ENCODE measurements at places on chromosomes 12 and 14. TPM values are rescaled to one million over a fixed set of nuclear protein-coding genes. Genes with fewer than 3 reads are reported as not detected.

The SPRYD4 gene
- total RNA-seq, result 2.8 TPM

DNA sequence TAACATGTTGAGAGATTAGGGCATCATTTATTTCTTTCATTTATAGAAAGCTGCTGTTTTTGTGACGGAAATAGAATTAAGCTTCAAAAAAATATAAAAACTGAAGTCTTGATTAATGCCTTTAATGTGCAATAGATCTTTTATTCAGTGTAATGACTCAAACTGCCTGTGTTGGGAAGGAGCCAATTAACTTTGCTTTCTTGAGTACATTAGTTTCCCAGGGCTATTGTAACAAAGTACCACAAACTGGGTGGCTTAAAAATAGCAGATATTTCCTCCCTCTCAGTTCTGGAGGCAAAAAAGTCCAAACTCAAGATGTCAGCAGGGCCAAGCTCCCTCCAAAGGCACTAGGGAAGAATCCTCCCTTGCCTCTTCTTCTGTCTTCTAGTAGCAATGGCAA lies 36.6 kb downstream of the EID3 start:
- H3K27ac ChIP-seq, result peak overlapping the region; percentile 62
- peak overlapping the region; percentile 42 for H3K4me3 ChIP-seq
- peaks cover 58% of the 10 kb centered on the region for H3K36me3 ChIP-seq
- peaks cover 54% of the 10 kb centered on the region for H3K4me1 ChIP-seq
- peaks cover 69% of the 10 kb centered on the region for H3K27me3 ChIP-seq

- H3K4me3 ChIP-seq, result no peak overlapping the region
- peaks cover 27% of the 10 kb centered on the region for H3K27me3 ChIP-seq
- H3K27ac ChIP-seq, result no peak overlapping the region
- peaks cover 15% of the 10 kb centered on the region for H3K4me1 ChIP-seq
- no peak for DNase-seq
Measured at GRCh38 chr12:123026094-123026853, 45.8 kb downstream of the ARL6IP4 start.

- DNase-seq, result no peak
- H3K27ac ChIP-seq, result no peak overlapping the region
- H3K4me1 ChIP-seq, result peaks cover 19% of the 10 kb centered on the region
- peaks cover 42% of the 10 kb centered on the region for H3K36me3 ChIP-seq
- H3K27me3 ChIP-seq, result no peaks in the 10 kb centered on the region
- H3K4me3 ChIP-seq, result no peak overlapping the region
Measured at GRCh38 chr12:14452336-14452735, 86.9 kb downstream of the ATF7IP start.

The PPP1R36 gene
- 0.61 TPM for total RNA-seq

The PMCH gene
- not detected for total RNA-seq

- no peak overlapping the region for H3K4me3 ChIP-seq
- H3K27ac ChIP-seq, result no peak overlapping the region
- DNase-seq, result peak; percentile 11
- H3K4me1 ChIP-seq, result peaks cover 17% of the 10 kb centered on the region
Measured at GRCh38 chr14:89848165-89848564, 106.4 kb downstream of the EFCAB11 start.

The TUBA1A gene
- 216 TPM for total RNA-seq

- no peaks in the 10 kb centered on the region for H3K4me1 ChIP-seq
- DNase-seq, result no peak
- H3K36me3 ChIP-seq, result no peaks in the 10 kb centered on the region
Measured at GRCh38 chr14:79516009-79516408, 695.3 kb downstream of the DIO2 start.

The HOXC11 gene
- total RNA-seq, result 1.9 TPM

The P2RX2 gene
- not detected for total RNA-seq

GRCh38 chr14:80278293-80279023 lies 67.2 kb upstream of the DIO2 start:
- H3K4me1 ChIP-seq, result peaks cover 28% of the 10 kb centered on the region
- no peaks in the 10 kb centered on the region for H3K36me3 ChIP-seq
- H3K27me3 ChIP-seq, result no peaks in the 10 kb centered on the region
- H3K27ac ChIP-seq, result peak overlapping the region; percentile 82

DNA sequence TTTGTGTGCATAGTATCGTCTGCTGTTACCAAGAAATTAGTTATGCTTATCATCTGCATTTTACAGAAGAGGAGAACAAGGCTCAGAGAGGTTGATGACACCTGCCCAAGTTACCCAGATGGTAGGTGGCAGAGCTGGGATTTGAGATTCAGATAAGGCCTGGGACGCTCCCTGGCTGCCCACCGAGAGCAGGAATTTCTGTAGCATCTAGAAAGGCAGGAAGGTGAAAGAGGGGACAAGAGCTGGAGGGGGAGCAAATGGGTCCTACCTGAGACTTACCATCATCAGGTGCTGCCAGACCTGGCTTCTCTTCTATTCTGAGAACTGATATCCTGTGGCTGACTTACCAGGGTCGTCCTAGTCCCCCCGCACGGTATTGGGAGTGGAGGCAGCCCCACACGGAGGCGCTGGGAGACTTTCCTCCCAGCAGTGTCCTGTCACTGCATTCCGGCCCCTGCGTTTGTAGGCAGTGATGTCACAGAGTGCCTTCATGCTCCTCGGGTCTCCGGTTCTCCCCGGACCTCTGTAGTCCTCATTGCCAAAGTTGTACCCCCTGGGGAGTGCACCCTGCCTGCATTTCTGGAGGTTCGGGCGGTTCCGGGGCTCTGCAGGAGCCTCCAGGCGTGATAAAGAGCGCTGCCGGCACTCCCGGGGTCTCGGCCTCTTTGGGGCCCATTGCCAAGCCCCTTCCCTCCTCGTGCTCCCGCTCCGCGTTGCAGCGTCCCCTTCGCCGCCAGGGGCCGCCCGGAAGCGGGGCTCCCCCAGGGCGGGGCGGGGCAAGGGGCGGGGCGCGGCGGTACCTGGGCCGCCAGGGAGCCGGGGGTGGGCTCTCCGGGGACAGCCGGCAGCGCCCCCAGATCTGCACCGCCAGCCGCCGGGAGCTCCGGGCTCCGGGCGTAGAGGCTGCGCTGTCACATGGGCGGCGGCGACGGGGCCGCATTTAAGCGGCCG lies at the start of gene CABP1:
CABP1 (plus strand) TSS at position 856 of the 951 bp plus-strand sequence; CDS start at position 916, 60 bp downstream.
- no peak for DNase-seq
- peaks cover 10% of the 10 kb centered on the region for H3K4me1 ChIP-seq
- no peak within 1 kb of the TSS for H3K27ac ChIP-seq
- H3K4me3 ChIP-seq, result peak within 1 kb of the TSS; percentile 41

The SRRM4 gene
- total RNA-seq, result not detected

DNA sequence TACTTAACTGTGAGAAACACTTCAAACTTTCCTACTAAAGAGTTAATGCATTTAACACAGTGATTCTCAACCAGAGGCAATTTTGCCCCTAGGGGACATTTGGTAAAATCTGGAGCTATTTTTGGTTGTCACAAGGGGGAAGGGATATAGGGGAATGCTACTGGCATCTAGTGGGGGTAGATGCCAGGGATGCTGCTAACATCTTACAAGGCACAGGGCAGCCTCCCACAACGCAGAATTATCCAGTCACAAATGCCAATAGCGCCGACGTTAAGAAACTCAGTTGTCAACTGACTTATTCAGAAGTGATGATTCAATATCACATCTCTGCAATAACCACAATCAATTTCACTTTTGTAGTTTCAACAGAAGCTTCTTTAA lies 2.0 kb downstream of the EEA1 start:
- peaks cover 52% of the 10 kb centered on the region for H3K4me1 ChIP-seq
- H3K27ac ChIP-seq, result peak overlapping the region; percentile 91

GRCh38 chr14:76984787-76985375 lies 43.6 kb downstream of the IRF2BPL start:
- DNase-seq, result peak; percentile 88
- H3K4me1 ChIP-seq, result peaks cover 28% of the 10 kb centered on the region
- peaks cover 12% of the 10 kb centered on the region for H3K36me3 ChIP-seq

The CDKN3 gene
- total RNA-seq, result 53.9 TPM

DNA sequence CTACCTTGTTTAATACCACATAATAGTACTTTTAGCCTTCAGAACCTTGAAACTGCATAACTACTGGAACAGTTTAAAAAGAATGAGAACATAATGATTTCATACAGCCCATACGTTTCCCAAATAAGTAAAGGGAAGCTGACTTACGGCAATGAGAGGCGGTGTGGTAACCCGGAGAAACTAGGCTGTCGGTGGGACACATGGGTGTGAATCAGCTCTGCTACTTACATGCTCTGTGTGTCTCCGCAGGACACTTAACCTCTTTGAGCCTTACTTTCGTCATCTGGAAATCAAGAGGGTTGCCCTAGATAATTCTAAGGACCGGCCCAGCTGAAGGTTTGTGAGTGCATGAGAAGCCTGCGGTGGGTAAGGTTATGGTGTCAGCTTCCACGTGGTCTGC lies 49.3 kb upstream of the PLEKHG3 start:
- H3K4me1 ChIP-seq, result peaks cover 32% of the 10 kb centered on the region
- no peak overlapping the region for H3K4me3 ChIP-seq
- peaks cover 5% of the 10 kb centered on the region for H3K27me3 ChIP-seq
- H3K36me3 ChIP-seq, result no peaks in the 10 kb centered on the region
- DNase-seq, result no peak
- peak overlapping the region; percentile 85 for H3K27ac ChIP-seq

GRCh38 chr12:52082988-52083637 lies 3.6 kb downstream of the SMIM41 start:
- H3K4me1 ChIP-seq, result peaks cover 31% of the 10 kb centered on the region
- peak overlapping the region; percentile 86 for H3K27ac ChIP-seq
- peak; percentile 57 for DNase-seq
- peaks cover 12% of the 10 kb centered on the region for H3K27me3 ChIP-seq

DNA sequence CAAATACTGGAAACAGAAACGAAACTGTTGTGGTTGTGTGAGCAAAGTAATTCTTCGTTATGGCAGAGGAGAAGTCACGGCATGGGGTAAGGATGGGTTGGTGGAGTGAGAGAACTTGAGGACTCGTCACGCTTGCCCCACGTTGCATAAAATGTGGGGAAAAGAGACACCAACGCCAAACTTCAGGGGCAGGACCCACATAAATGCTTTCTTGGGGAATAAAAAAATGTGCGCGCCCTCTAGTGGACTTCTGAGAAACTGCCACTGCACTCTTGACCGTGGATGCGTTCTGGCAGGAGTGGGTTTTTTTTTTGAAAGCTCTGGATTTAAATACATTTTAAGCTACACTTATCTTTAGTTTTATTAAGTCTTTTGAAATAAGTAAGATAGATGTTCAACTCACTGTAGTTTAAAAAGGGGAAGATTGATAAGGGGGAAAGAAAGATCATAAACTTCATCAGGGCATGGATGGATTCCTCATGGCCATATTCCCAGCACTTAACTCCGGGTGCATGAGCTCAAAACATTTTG lies 4.1 kb upstream of the IGF1 start:
- peaks cover 18% of the 10 kb centered on the region for H3K4me1 ChIP-seq
- no peaks in the 10 kb centered on the region for H3K36me3 ChIP-seq
- peak overlapping the region; percentile 6 for H3K27ac ChIP-seq
- H3K4me3 ChIP-seq, result no peak overlapping the region
- no peaks in the 10 kb centered on the region for H3K27me3 ChIP-seq
- DNase-seq, result peak; percentile 10

GRCh38 chr12:19694627-19695026 lies 255.3 kb downstream of the AEBP2 start:
- H3K4me1 ChIP-seq, result peaks cover 46% of the 10 kb centered on the region
- H3K27me3 ChIP-seq, result peaks cover 1% of the 10 kb centered on the region
- peak overlapping the region; percentile 4 for H3K4me3 ChIP-seq

DNA sequence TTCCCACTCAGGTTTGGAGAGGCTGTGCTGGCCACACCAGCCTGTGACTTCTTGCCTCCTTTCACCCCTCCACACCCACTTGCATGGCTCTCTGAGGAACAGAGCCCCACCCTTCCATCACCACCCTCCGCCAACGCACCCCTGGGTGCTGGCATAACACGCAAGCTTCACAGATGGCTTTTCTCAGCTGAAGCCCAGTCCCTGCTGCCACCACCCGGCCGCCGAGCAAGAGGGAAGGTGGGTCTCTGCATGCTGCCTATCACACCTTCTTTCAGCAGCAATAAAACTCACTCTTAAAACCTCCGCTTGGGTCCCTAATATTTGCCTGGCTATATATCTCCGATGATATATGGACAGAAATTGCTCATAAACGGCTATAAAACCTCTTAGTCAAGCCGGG lies 41.6 kb downstream of the SMUG1 start:
- no peak for DNase-seq
- no peaks in the 10 kb centered on the region for H3K36me3 ChIP-seq
- H3K4me3 ChIP-seq, result no peak overlapping the region
- H3K4me1 ChIP-seq, result peaks cover 4% of the 10 kb centered on the region

DNA sequence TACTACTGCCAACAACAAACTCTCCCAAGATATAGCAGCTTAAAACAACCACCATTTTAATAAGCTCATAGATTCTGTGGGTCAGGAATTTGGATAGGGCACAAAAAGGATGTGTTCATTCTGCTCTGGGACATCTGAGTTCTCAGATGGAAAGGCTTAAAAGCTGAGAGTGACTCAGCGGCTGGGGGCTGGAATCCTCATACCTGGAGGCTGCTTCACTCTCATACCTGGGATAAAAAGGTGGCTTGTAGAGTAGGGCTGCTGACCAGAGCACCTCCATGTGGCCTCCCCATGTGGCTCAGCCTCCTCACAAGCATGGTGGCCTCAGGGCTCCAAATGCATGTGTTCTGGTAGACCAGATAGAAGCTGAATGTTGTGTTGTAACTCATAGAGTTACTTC lies 20.2 kb upstream of the PELI2 start:
- no peak overlapping the region for H3K4me3 ChIP-seq
- H3K4me1 ChIP-seq, result peaks cover 34% of the 10 kb centered on the region
- H3K36me3 ChIP-seq, result no peaks in the 10 kb centered on the region
- no peak for DNase-seq

DNA sequence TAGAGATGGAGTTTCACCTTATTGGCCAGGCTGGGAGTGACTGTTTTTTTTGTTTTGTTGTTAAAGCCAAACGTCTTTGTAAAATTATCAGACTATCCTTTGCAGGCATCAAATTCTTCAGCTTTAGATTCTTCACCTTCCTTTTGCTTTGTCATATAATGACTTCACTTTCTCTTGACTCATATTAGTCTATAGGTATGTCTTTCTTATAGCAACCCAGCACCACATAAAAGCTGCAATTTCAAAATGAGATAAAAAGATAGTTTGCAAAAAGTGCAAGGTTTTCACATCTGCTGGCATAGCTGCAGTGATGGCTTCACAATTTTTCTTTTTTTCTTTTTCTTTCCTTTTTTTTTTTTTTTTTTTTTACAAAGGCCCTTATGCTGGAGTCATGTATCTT lies 39.2 kb downstream of the COX16 start:
- H3K27ac ChIP-seq, result no peak overlapping the region
- peaks cover 11% of the 10 kb centered on the region for H3K36me3 ChIP-seq
- no peak overlapping the region for H3K4me3 ChIP-seq
- DNase-seq, result no peak
- peaks cover 5% of the 10 kb centered on the region for H3K27me3 ChIP-seq
- no peaks in the 10 kb centered on the region for H3K4me1 ChIP-seq

DNA sequence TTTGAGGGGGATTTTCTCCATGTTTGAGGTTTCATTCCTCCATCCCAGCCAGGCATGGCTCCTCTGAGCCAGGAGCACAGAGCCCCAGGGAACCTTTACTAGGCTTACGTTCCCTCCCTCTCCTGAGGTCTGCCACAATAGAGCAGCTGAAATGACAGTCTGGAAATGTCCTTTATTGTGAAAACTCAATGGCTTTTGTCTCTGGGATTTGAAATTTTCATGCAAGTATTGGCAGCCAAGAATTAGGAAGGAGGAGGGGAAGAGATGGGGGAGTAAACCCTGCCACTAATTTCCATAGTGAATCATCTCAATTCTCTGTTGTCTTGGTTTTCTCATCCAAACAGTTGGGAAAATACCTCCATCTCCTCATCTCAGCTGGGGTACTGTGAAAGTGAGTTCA lies 2.6 kb upstream of the PLEKHG3 start:
- no peak for DNase-seq
- no peak overlapping the region for H3K27ac ChIP-seq

The FGF23 gene
- not detected for total RNA-seq
